ENCODE measurements at places on chromosomes 12 and 14. TPM values are rescaled to one million over a fixed set of nuclear protein-coding genes. Genes with fewer than 3 reads are reported as not detected.

DNA sequence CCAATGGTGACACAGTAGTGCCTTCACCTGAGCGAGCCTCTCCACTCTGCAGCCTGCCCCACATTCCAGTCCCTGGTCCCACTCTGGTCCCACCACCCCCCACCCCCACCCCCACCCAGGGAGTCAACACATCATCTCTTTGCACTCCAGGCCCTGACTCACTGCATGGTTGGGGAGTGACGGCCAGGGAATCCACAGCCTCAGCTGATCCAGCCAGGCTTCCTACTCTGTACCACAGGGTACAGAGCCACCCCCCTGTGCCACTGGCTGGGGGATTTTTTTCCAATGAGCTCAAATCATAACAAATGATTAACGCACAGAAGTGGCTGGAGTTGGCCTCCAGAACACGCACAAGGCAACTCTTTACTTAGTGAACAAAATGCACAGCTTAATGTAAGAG lies 233.7 kb downstream of the NTF3 start:
- no peak for DNase-seq
- H3K36me3 ChIP-seq, result no peaks in the 10 kb centered on the region
- H3K27me3 ChIP-seq, result no peaks in the 10 kb centered on the region
- H3K27ac ChIP-seq, result no peak overlapping the region
- H3K4me1 ChIP-seq, result no peaks in the 10 kb centered on the region
- no peak overlapping the region for H3K4me3 ChIP-seq

SYT1 gene
- total RNA-seq, result 1.7 TPM

RIN3 gene
- 49.8 TPM for total RNA-seq

AQP6 gene
- total RNA-seq, result 1.7 TPM

- H3K4me1 ChIP-seq, result peaks cover 17% of the 10 kb centered on the region
- no peaks in the 10 kb centered on the region for H3K27me3 ChIP-seq
- no peaks in the 10 kb centered on the region for H3K36me3 ChIP-seq
These were observed 15.7 kb upstream of the IFT81 start for GRCh38 chr12:110108309-110109036.

DNA sequence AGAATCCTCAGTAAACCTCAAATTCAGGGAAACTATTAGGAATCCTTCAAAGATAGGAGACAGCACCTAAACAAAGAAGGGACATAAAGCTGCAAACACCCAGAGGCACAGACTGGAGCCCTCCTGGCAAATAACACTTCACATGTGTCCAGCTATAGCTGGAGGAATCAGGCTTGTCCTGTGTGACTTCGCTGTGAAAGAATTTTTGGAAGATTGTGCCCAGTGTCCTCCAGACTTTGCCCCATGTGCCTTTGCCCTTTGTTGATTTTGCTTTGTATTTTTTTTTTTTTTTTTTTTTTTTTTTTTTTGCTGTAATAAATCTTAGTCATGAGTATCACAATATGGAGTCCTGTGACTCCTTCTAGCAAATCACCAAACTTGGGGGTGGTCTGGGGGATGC lies 136.8 kb downstream of the KCNH5 start:
- no peak overlapping the region for H3K4me3 ChIP-seq
- H3K4me1 ChIP-seq, result no peaks in the 10 kb centered on the region
- DNase-seq, result no peak
- H3K27ac ChIP-seq, result no peak overlapping the region
- no peaks in the 10 kb centered on the region for H3K36me3 ChIP-seq

DNA sequence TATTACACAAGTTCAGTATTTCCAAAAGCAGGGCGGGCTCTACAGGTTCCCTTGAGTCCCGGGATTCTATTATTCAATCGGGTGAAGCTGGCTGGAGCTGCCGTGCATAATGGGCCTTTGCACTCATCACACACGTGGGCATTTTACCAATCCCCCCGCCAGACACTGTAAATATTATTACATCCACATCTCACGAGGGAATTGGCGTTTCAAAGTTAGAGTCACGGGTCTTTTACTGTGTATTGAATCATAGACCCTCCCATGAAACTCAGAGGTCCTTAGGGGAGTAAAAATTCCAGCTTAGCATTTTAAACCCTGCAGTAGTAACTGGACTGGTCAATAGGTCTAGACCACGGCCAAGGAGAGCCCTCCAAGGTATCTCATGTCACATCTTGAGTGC lies 70.3 kb downstream of the MAP1LC3B2 start:
- no peak for DNase-seq
- no peaks in the 10 kb centered on the region for H3K36me3 ChIP-seq
- H3K27ac ChIP-seq, result no peak overlapping the region

DNA sequence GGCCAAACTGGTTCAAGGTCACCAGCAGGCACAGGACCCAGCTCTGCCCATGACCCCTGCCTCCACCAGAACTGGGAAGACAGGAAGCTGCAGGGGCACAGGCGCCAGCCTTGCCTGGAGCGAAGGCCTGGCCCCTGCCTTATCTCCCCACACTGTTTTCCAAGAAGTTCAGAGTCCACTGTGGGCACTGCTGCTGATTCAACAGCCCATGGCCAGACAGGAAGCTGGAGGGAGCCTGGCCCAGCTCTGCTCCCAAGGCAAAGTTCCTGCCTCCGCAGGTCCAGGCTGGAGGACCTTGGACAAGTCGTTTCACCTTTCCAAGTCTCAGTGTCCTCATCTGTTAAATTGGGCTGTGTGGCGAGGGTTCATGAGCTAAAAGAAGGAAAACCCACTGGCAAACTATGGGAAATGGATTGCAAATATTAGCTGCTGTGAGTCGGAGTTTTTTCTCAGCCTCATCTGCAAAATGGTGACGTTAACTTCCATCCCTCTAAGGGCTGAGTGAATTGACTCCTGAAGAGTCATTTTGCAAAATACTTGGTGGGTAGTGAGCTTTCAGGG lies 1.2 kb downstream of the PHETA1 start:
- peak; percentile 22 for DNase-seq
- H3K4me3 ChIP-seq, result peak overlapping the region; percentile 92
- peaks cover 13% of the 10 kb centered on the region for H3K4me1 ChIP-seq
- H3K36me3 ChIP-seq, result no peaks in the 10 kb centered on the region

GZMH gene
- total RNA-seq, result not detected

MFAP5 gene
- 3.8 TPM for total RNA-seq

GPR162 gene
- total RNA-seq, result 2.2 TPM

DNA sequence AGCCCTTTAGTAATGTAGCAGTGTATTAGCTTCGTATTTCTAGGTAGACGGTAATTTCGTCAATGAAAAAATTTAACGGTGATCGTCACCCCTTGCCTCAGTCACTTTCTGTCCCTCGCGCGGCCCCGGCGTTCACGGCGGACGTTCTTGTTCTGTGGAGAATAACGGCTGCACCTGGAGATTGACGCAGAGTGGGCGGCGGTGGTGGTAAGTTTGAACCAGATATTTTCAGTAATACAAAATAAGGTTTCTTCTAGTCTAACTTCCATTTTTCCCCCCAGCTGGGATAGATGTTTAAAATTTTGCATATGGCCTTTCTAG lies 341 bp downstream of the ZNF10 start:
- H3K4me1 ChIP-seq, result peaks cover 3% of the 10 kb centered on the region
- H3K27me3 ChIP-seq, result no peaks in the 10 kb centered on the region
- H3K4me3 ChIP-seq, result peak overlapping the region; percentile 82
- peak overlapping the region; percentile 95 for H3K27ac ChIP-seq
- H3K36me3 ChIP-seq, result no peaks in the 10 kb centered on the region
